Effector memory CD8-positive, alpha-beta T cell (primary cell): ENCODE measurements at places on chromosomes 13 and 19.

DNA sequence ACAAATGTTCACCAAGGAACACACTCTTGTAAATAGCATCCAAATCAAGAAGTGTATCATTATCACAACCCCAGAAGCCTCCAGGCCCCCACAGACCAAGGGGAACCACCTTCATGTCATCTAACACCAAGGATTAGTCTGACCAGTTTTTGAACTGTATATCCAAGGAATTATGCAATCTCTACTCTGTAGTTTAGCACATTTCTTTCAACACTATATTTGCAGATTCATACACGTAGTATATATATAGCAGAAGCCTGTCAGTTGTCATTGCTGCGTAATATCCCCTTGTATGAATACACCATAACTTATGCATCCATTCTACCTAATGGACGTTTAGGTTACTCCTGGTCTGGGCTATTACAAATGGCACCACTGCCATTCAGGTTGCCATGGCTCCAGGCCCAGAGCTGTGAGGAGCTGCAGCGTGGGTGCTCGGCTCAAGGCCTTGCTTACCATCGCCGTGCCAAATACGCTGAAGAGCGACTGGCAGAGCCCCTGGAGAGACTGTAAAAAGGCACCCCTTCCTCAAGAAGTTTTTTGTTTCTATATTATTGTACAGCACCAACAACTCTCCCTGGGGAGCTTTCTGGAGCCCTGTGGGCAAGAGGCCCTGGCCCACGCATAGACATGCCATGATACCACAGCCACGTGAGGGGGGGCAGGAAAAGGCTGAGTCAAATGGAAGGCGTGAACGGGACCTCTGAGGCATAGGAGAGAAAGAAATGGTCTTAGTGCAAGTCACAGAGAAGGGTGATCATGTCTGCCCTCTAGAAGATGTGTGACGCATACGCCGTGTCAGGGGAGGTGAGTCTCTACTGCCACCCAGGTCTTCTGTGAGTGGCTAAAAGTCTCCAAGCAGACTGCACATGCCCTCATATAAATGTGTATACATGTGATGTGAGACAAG lies 10.8 kb downstream of the LATS2 start:
- DNase-seq: no peak

- no peak for DNase-seq
These were observed 18.8 kb upstream of the SPC24 start for GRCh38 chr19:11174336-11174735.

DNA sequence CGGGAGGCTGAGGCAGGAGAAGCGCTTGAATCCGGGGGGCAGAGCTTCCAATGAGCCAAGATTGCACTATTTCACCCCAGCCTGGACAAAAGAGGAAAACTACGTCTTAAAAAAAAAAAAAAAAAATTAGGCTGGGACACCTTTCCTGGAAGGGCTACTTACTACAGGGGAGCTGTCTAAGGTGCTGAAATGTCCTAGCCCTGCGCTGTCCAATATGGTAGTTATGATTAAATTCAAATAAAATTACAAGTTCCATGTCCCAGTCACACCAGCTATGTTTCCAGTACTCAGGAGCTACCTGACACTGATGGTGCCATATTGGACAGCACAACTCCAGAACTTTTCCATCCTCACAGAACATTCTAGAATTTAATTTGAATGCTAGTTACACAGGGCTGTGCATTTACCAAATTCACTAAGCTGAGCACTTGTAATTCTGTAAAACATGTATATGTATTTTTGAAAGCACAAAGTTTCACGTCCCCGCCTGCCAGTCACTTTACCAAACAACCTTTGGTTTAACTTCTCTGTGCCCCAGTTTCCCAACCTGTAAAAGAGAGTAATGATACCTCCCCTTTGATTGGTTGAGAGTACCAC lies 9.2 kb upstream of the ZSCAN22 start:
- no peak for DNase-seq

GRCh38 chr13:113044391-113045114 lies 61.0 kb upstream of the F7 start:
- DNase-seq: no peak

DNA sequence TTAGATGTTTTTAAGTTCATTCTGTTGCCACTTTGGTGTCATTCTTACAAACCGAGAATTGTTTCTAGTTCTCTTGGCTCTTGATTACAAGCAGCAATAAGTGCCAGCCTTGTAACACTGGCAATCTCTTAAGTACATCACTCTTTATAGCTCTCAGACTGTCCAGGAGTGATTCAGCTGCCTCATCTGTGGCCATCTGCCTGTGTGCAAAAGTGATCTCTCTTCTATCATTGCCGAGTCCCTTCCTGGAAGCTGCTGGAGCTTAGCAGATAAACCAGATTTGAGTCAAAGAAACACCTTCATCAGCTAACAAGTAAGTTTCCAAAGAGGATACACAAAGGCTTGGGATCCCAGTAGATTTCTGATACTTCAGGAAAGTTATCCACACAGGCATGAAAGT lies 23.2 kb downstream of the STOML3 start:
- no peak for DNase-seq

DNA sequence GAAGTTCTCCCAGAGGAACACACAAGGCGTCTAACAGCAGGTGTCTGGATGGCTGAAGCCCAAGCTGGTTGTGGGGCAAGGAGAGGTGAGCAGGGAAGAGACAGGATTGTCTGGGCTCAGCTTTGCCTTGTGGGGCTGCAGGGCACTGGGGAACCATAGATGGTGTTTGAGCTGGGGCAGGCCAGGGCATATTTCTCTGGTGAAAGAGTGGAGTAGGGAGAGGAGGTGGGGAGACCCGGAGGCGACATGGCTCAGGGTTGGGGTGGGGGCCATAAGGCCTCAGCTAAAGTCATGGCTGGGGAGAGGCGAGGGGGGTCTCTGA lies 5.4 kb upstream of the PALM start:
- DNase-seq: no peak
